Testis (tissue), 5 donors: ENCODE measurements at places on chromosomes 5 and 9. TPM values are rescaled to one million over a fixed set of nuclear protein-coding genes. Genes with fewer than 3 reads are reported as not detected.

- H3K36me3 ChIP-seq = no peaks in the 10 kb centered on the region
- no peak overlapping the region for H3K4me3 ChIP-seq
- no peak overlapping the region for H3K27ac ChIP-seq
- no peaks in the 10 kb centered on the region for H3K27me3 ChIP-seq
- no peaks in the 10 kb centered on the region for H3K4me1 ChIP-seq
Observed at GRCh38 chr5:175471628-175472027, 6.7 kb upstream of the SFXN1 start.

DNA sequence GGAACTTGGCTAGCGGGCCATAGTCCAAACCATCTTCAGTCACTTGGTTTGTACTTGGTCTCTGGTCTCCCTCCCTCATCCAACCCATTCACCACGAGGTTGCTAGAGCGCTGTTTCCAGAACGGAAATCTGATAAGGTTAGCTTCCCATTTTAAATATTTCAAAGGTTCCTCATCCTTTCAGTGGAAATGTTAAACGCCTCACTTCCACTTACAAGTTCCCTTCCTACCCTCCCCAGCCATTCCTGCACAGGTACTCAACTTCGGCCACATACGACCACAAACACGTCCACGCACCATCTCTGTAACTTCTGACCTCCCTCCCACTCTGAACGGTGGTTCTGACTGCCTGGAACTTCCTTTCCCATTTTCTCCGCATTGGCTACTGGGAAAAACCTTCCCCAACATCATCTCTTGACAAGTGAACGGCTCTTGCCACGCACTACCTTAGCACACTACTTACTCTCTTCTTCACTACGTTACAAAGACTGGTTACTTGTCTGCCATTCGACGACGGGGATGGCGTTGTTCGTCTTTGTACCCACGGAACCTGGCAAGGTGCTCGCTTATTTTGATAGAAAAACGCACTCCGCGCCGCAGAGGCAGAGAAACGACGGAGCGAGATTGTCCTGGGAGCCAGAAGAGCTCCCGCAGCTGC is 629 bp downstream of the CCNH start:
- no peaks in the 10 kb centered on the region for H3K4me1 ChIP-seq
- H3K36me3 ChIP-seq = no peaks in the 10 kb centered on the region
- H3K4me3 ChIP-seq = peak overlapping the region; percentile 65
- peak overlapping the region; percentile 88 for H3K27ac ChIP-seq
- DNase-seq = peak; percentile 53

DNA sequence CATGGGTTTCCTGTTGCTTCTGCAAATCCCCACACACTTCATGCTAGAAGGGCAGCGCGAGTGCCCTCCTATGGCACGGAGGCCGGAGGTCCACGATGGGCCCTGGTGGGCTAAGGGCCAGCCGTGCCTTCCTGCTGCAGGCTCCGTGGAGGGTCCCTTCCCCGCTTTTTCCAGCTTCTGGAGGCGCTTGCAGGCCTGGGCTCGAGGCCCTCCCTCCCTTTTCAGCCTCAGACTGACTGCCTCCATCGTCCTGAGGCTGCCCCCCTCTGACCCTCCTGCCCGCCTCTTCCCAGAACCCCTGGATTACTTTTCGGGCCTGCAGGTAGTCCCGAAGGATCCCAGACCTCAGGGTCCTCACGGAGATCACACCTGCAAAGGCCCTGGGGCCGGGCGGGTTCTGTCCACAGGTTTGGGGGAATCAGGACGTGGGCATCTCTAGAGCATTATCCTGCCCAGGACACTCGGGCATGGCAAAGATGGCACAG is 3.2 kb upstream of the TERT start:
- no peaks in the 10 kb centered on the region for H3K36me3 ChIP-seq
- no peaks in the 10 kb centered on the region for H3K27me3 ChIP-seq
- H3K27ac ChIP-seq = no peak overlapping the region
- H3K4me1 ChIP-seq = no peaks in the 10 kb centered on the region
- no peak overlapping the region for H3K4me3 ChIP-seq

- no peak overlapping the region for H3K27ac ChIP-seq
- no peak overlapping the region for H3K4me3 ChIP-seq
- no peaks in the 10 kb centered on the region for H3K36me3 ChIP-seq
- no peak for DNase-seq
- no peaks in the 10 kb centered on the region for H3K4me1 ChIP-seq
- no peaks in the 10 kb centered on the region for H3K27me3 ChIP-seq
Observed at GRCh38 chr5:89055695-89056085, 172.7 kb upstream of the MEF2C start.

GRCh38 chr5:134451936-134452505 is 40.3 kb upstream of the CDKN2AIPNL start:
- DNase-seq = peak; percentile 83
- no peak overlapping the region for H3K4me3 ChIP-seq
- no peak overlapping the region for H3K27ac ChIP-seq
- H3K36me3 ChIP-seq = no peaks in the 10 kb centered on the region

The ZNF454 gene
- total RNA-seq = 8.9 TPM

GRCh38 chr9:126880947-126881332 is 20.5 kb downstream of the ZBTB34 start:
- H3K27ac ChIP-seq = no peak overlapping the region
- no peaks in the 10 kb centered on the region for H3K36me3 ChIP-seq
- H3K4me1 ChIP-seq = no peaks in the 10 kb centered on the region

The MFAP3 gene
- 30.0 TPM for total RNA-seq

GRCh38 chr5:111931655-111932054 is 174.7 kb upstream of the NREP start:
- H3K36me3 ChIP-seq = no peaks in the 10 kb centered on the region
- H3K4me3 ChIP-seq = no peak overlapping the region
- H3K27me3 ChIP-seq = no peaks in the 10 kb centered on the region
- H3K27ac ChIP-seq = no peak overlapping the region

GRCh38 chr5:56529666-56530430 is 285.5 kb upstream of the MAP3K1 start:
- no peak overlapping the region for H3K4me3 ChIP-seq
- H3K4me1 ChIP-seq = no peaks in the 10 kb centered on the region
- no peak for DNase-seq
- H3K36me3 ChIP-seq = no peaks in the 10 kb centered on the region
- no peaks in the 10 kb centered on the region for H3K27me3 ChIP-seq

The LOX gene
- total RNA-seq = 2.4 TPM

DNA sequence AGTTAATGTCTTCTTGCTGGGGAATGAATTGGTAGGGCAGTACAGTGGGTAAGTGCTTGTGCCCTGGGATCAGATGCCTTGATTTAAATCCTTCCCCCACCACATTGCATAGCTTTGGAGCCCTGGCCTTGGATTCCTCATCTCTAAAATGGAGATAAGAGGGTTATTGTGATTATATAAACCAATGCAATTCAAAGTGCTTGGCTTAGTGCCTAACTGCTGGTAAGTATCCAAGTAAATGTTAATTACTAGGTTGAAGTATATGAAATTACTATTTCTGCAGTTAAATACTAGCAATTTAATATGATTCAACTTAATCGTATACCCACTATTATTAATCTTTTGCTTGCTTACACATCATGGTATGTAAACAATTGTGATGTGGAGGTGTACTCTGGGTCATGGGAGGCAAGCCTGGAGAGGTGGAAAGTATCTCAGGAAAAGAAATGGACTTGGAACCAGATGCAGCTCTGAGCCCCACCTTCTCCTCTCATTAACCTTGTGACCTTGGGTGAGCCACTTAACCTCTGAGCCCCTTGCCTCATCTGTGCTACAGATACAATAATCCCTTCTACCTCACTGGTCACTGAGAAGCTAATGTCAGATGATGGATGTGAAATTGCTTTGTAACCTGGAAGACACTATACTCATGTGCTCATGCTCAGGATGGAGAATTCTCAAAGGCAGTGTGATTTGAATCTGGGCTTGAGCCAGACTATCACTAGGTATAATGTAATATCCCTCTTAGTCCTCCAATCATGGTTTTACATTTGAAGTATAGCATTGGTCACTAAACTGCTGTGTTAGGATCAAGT is 23.8 kb downstream of the NEUROG1 start:
- H3K27ac ChIP-seq = no peak overlapping the region
- H3K27me3 ChIP-seq = no peaks in the 10 kb centered on the region
- H3K4me1 ChIP-seq = no peaks in the 10 kb centered on the region
- H3K36me3 ChIP-seq = no peaks in the 10 kb centered on the region
- no peak for DNase-seq
